Skeletal muscle cell (primary cell): ENCODE measurements at places on chromosomes 16 and 17.

DNA sequence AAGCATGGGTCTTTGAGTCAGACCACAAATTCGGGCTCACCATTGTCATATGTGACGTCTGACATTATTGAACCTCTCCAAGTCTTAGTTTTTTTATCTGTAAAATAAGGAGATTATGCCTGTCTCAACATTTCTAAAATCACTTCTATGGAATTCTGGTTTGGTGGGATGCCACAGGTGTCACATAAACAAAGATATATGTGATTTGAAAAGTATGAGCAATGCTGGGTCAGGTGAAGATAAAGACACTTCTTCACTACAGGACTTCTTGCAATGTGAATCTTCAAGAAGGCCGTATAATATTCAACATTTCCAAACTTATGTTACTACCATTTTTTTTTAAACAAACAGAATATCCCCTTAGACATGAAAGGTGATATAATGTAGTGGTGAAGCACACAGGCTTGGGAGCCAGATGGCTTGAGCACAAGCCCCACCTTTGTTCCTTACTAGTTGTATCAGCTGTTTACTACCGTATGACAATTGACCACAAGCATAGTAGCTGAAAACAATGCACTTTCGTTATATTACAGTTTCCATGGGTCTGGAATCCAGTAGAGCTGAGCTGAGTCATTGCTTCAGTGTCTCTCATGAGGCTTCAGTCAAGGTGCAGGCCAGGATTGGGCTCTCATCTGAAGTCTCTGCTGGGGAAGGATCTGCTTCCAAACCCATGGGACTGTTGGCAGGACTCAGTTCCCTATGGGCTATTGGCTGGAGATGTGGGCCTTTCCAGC, 87.7 kb downstream of the UTP18 start:
- DNase-seq, result no peak

GRCh38 chr17:66702106-66702936, 132.6 kb upstream of the CACNG5 start:
- DNase-seq, result no peak

DNA sequence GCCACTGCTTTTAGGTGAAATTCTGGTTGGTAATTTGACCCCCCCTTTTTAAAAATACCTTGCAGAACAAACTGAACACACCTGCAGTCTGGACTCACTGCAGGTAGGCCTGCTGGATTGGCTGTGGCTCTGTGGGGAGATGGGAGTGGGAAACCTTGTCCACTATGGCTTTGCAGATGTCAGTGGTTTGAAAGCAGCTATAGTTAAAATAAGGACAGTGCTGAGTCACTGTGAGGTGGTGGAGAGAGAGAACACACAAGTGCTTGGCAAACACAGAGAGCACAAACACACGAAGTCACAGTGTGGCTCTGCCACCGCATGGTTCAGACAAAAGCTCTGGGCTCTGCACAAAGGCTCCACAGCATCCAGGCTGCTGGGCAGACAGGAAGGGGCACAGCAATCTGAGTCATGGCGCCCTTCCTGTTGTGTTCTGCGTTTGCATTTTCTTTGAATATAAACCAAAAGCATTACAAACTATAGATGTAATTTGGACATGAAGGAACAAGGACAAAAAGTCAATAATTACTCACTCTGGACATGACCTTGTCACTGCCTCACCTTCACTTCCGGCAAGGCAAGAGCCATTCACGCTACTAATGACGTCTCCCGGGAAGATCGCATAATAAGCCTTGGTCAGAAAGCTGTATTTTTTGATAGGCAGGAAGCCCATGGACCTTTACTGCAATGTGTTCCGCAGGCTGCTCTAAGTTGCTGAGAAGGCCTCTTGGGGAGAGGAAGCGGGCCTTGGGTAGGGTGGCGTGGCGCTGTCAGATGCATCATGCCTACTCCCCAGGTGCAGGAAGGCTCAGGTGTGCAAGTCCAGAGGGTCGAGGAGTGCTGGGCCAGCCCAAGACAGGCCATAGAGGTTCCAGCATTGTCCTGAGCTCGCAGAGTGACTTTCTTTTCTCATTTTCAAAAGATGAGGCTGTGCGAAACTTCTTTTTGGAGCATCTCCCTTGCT, 60.1 kb upstream of the MED9 start:
- peak; percentile 64 for DNase-seq

DNA sequence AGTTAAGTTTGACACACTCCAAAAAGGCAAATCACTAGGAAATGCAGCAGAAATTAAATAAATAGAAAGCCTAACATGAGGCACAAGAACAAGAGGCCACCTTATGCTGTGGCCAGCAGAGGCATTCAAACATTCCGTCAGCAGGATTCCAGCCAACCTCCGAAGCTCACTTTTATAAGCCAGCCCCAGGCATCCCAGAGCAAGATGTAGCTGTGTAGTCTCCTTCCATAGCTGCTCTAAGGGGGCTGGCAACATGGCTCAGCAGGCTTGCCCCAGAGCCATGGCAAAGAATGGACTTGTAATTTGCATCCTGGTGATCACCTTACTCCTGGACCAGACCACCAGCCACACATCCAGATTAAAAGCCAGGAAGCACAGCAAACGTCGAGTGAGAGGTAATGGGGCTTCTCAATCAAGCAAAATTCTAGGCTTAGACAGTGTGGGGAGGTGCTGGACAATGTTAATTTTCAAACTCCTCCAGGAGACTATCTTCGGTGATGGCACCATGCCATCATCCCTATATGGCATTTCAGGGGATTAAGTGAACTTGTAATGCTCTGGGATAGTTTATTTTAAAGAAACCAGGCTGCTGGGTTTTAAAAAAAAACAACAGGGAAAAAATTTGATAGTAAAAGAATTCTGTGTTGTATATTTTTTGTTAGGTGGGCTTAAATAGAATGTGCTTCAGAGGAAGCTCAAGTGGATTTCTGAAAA, at the start of gene CLEC3A:
CLEC3A (plus strand) TSS at position 202 of the 714 bp plus-strand sequence; CDS start at position 281, 79 bp downstream.
- DNase-seq, result no peak

GRCh38 chr17:8925808-8926207, 39.7 kb downstream of the PIK3R5 start:
- DNase-seq, result no peak

DNA sequence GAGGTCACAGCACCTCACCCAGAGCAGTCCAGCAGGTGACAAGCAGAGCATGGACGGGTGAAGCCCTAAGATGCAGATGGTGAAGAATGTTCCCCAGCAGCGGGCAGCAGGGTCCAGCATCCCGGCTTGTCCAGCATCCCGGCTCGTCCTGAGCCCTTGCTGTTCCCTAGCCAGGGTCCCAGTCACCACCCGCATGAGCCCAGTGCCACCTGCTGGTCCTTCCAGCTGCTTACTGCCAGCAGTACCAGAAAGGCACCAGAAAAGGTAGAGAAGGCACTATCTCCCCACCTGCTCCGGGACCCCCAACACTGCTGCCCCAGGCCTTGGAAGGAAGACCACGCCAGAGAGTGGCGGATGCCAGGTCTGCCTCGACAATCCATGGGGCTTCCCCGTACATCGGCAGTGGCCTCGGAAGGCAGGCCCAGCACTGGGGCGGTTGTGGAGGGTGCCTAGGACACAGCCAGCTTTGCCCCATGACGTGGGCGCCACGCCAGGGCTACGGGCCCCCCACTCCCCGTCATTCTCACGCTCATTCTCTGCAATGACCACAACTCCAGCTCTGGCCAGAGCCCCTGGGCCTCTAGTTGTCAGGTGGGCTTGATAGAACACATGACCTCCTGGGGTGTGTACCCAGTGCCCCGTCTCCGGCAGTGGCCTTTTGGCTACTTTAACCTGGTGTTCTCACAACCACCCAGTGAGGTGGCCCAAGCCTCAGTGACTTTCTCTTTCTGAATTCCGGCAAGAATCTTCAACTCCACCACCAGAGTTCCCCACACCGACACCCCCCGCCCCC, 1.4 kb downstream of the CENPX start:
- peak; percentile 18 for DNase-seq

DNA sequence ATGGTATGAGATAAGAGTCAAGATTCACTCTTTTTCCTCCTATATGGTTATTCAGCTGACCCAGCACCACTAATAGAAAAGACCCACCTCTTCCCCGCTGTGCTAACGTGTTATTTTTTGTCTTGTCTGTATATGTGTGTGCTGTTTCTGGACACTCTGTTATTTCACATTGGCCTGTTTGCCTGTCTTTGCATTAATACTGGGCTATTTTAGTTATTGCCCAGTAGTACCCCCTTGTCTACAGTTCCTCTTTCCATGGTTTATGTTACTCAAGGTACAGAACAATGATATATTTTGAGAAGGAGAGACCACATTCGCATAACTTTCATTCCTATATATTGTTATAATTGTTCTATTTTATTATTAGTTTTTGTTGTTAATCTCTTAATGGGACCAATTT, 74.0 kb upstream of the SIAH1 start:
- DNase-seq, result no peak
